ENCODE measurements at places on chromosomes 7 and 10.

DNA sequence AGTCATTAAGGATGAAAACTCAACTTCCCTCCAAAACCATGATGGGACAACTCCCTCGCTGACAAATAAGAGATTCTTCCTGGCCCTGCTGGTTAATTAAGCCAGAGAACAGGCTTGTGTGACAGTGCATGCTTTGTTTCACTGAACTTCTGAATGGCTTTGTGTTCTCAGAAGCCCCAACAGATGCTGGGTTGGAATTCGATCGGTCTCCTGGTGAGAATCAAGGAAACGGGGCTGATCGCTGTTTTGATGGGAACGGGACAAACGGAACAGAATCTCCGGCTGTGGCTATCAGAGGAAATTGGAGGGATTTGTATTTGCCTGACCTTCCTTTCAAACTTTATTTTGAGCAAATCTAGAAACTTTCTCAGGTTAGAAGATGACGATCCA, 145.0 kb downstream of the RNF216 start:
- DNase-seq, result no peak

DNA sequence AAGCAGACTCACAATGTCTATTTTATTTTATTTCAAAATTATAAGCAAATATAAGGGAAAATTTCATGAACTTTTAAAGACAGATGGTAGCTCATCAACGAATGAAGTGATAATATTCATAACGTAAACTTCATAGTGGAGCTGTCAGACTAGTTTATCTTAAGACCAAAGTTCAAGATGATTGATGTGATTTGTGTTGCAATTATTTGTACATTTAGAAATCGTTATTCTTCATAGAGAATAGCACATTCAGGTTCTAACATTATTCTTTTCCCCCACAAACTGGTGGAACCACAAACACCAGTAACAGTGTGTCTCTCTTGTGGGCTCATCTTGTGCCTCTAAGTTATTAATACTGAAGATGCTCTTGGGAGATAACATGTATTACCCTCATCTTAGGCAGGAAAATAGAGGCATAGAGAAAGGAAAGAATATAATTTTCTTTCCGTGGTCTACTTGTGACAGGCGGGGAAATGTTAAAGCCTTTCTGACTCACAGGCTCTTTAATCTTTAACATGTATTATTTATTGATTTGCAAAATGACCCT, 37.0 kb downstream of the CCSER2 start:
- DNase-seq, result no peak

DNA sequence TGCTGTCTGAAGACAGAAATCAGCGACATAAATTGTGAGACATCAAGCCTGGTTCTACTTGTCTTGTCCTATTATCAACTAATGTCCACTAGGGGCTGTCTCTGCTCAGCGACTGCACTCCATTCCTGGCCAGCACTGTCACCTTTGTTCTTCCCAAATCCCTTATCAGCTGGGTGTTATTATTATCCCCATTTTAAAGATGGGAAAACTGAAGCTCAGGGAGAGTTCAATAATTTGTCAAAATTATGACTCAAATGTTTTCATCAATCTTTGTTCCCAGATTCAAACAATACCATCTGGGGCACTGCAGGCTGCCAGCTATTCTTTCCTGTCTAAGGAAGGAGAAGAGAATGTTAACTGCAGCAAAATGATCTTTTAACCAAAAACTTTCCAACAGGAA, 431.6 kb upstream of the NFE2L3 start:
- DNase-seq, result no peak

DNA sequence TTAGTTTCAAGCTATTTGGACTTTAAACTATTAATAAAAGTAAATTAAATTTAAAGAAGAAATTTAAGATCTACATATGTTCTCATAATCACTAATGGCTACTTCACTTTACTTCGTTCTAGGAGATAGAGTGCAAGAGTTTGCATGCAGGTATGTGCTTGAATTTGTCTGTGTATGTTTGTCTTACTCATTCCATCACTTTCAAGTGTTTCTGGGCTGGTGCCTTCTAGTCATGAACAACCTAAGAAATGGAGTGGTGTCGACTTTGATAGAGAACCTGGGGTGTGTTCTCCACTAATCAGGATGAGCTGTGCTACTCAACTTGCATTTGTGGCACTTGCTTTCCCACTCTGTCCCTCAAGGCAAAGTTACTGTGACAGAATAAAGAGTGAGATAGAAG, 169.9 kb downstream of the KCND2 start:
- DNase-seq, result no peak

- peak; percentile 44 for DNase-seq
These were observed 498 bp downstream of the NDST2 start for GRCh38 chr10:73810735-73811465.

- DNase-seq, result no peak
These were observed 78.7 kb downstream of the CLEC2L start for GRCh38 chr7:139602143-139602722.

DNA sequence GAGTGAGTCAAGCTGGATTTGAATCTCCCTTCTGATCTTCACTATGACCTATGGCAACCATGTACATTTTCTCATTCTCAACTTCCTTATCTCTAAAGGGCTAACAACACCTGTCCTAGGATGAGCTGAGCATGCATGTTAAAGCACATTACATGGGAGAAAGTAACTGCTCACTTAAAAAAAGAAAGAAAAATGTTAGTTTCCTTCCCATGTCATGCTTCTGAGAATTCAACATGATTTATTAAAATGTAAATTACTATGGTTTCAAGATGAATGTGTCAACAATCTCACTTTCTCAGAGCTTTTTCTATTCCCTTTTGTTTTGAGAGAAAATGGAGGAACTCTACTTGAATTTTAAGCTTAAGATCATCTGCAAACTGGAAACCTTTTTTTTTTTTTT, 295.3 kb downstream of the SKIDA1 start:
- DNase-seq, result no peak

GRCh38 chr7:137992550-137993394, 9.1 kb downstream of the CREB3L2 start:
- DNase-seq, result no peak

- no peak for DNase-seq
These were observed 196.7 kb upstream of the KLF14 start for GRCh38 chr7:130930681-130931080.

DNA sequence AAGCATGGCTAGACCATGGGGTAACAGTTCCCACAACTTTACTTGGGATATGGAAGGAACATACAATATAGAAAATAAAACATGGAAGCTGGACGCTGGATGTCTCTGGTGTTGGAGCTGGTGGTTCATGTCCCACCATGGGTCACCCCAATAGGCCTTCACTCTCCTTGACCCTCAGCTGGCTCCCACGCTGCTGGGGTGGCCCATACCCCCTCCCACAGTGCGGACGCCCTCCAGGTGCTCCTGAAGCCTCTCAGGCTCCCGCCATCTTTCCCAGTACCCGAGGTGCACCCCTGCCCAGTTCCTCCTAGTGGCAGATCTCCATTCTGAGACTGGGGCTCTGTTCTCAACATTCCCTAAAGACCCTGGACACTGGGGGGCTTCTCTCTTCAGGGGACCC, 5.8 kb upstream of the CPA1 start:
- DNase-seq, result no peak

- DNase-seq, result no peak
These were observed 107.1 kb downstream of the PFKFB3 start for GRCh38 chr10:6309816-6310215.

DNA sequence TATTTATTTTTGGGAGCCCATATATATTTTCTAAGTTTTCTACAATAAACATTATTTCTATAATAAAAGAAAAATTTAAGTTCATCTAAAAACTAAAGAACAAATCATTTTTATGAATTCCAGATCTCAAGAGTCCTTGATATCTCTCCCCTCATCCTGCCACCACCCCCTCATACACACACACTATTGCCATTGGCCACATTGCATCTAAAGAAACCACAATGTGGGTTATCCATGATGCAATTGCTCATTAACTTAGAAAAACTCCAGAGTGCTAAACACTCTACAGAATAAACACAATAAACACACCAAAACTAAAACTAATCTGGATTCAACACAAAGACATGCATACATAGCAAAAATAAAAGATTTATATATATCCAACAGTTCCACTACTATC, 37.8 kb downstream of the FAM13C start:
- DNase-seq, result no peak

GRCh38 chr10:13658264-13658663, 71.5 kb downstream of the PRPF18 start:
- DNase-seq, result no peak

DNA sequence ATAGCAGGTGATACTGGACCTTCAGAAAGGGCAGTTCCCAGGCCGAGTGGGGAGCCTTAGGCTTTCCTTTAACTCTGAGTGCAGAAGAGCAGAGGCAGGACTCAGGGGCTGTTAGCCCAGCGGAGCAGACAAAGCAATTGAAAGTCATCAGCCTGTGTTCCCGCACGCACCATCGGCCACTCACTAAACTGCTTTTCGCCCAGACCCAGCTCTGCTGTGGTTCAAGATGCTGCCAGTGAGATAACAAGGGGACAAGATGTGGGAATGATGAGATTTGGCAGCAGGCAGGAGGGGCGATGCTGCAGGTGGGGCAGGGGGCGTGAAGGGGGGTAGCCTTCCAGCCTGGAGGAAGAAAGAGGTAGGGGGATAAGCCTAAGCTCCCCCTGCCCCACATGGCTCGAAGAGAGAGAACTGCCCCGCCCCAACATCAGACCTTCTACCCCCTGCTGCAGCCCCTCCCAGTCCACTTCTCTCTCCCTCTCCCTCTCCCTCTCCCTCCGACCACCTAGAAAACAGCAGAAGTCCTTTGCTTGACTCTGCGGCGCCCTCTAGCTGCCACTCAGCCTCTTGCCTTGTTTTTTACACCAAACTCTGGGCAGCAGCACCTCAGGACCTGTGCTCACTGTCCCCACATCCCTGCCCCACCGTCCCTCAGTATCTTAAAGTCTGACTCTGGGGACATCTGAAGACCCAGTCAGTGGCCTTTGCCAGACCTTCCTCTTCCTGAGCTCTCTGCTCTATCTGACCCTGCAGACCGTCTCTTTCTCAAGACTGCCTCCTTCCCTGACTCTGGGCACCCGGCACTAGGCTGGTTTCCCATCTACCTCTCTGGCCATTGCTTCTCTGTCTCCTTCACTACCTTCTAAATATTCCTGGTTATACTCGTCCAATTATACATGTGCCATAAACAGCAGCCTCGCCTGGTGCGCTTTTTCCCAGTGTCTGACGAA, 110.5 kb downstream of the C10orf105 start:
- no peak for DNase-seq

- no peak for DNase-seq
These were observed 16.3 kb downstream of the ARHGAP12 start for GRCh38 chr10:31912289-31912688.

GRCh38 chr7:110253093-110253492, 837.8 kb upstream of the LRRN3 start:
- DNase-seq, result no peak

- DNase-seq, result no peak
These were observed 2.3 kb downstream of the METTL27 start for GRCh38 chr7:73839743-73840714.

GRCh38 chr7:123871998-123872867, 27.3 kb downstream of the HYAL4 start:
- DNase-seq, result peak; percentile 11

DNA sequence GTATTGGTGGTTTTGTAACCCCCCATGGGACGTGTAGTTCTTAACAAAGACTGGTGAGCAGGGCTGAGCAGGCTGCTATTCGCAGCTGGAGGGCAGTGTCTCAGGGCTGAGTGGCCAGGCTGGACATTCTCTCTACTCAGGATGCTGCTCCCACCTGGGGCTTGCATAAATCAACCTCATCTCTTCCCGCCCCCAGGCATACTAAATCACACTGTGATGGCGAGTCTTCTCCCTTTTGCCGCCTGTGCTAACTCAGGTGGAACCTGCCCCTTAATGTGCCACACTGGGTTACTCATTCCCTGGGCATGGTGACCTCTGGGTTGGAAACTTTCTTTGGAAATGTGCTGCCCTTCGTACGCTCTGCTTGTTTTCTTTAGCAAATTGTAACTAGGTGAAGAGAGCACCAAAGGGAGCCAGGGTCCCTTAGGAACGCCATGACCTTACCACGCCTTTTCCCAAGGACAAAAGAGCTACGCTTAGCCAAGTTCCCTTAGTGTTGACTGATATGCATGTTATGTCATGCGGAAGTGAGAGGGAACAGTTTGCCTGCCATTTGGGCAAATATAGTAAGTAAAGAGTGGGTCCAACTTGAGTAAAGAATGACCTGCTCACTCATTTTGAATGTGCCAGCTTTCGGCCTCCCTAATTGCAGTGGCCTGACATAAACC, 40.4 kb upstream of the COBL start:
- DNase-seq, result no peak

DNA sequence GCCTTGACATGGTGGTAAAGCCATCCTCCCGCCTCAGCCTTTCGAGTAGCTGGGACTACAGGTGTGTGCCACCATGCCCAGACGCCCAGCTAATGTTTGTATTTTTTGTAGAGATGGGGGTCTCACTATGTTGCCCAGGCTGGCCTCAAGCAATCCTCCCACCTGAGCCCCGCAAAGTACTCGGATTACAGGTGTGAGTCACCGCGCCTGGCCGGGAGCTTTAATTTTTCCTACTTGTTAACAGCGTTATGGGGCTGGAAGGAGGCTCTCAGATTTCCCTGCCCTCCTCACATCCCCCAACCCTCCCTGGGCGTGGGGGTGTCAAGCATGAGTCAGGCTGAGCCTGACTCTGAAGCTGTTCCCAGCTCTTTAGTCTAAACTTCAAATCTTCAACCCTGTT, 8.3 kb downstream of the ALKBH4 start:
- no peak for DNase-seq
